Esophagus squamous epithelium (tissue), 5 donors: ENCODE measurements at places on chromosomes 4 and X. TPM values are rescaled to one million over a fixed set of nuclear protein-coding genes. Genes with fewer than 3 reads are reported as not detected.

The SLC6A14 gene
- 1.4 TPM for total RNA-seq

The AKAP14 gene
- not detected for total RNA-seq

The ZMAT1 gene
- total RNA-seq, result 4.6 TPM

The TEX11 gene
- total RNA-seq, result not detected

The SUPT20HL2 gene
- total RNA-seq, result not detected

The MAGEA8 gene
- not detected for total RNA-seq

The CT45A1 gene
- not detected for total RNA-seq

The RTL5 gene
- total RNA-seq, result 3.6 TPM

The SULT1B1 gene
- total RNA-seq, result 0.57 TPM

The PAGE1 gene
- not detected for total RNA-seq

The SHISA3 gene
- total RNA-seq, result not detected

DNA sequence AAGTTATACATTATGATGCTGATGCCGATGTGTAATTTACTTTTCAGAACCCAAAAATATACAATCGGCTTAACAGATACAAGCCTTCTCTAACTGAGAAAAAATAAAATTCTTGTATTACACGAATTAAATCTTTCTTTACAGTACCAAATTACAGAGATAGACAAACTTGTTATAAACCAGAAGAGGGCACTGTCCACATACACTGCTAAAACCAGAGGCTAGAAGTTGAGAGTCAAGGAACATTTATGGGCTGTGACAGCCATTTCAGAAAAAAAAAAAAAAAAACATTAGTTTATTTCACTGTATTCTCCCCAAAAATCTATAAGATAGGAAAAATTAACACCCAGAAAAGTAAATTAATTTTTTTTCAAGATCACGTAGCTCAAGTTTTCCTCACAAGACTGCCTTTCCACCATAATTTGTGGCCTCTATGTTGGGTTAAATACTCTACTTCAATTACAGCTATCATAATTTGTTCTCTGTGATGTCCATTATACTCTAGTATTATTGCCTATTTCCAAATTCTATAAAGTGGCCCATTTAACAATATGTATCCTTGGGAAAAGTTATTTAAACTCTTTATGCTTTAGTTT lies 12.0 kb downstream of the EREG start:
- no peak for DNase-seq

GRCh38 chr4:97491856-97492255 lies 651.4 kb downstream of the STPG2 start:
- no peak for DNase-seq

GRCh38 chr4:17448689-17449088 lies 63.2 kb downstream of the QDPR start:
- DNase-seq, result no peak

DNA sequence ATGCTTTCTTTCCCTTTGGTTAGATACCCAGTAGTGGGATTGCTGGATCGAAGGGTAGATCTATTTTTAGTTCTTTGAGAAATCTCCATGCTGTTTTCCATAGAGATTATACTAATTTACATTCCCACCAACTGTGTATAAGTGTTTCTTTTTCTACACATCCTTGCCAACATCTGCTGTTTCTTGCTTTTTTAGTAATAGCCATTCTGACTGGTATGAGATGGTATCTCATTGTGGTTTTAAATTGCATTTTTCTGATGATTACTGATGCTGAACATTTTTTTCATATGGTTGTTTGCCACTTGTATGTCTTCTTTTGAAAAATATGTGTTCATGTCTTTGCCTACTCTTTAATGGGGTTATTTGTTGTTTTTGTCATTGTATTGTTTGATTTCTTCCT lies 6.6 kb upstream of the AGA start:
- DNase-seq, result no peak

DNA sequence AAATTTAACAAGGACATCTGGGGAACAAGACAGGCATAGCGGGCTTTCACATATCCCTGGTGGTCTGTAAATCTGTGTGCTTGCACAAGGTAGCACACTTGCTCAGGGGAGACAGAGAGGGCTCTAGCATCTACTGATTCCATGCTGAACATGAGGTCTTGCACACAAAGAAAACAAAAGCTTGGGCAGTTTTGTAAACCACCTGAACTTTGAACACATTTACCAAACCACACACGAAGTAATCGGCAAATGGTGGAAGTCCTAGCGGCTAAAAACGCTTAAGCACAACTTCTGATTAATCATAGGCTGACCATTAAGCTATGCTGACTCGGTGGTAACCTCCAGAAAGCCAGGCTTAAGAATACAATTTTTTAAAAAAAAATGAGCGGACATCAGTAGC lies 52.8 kb downstream of the AKAP4 start:
- no peak for DNase-seq

DNA sequence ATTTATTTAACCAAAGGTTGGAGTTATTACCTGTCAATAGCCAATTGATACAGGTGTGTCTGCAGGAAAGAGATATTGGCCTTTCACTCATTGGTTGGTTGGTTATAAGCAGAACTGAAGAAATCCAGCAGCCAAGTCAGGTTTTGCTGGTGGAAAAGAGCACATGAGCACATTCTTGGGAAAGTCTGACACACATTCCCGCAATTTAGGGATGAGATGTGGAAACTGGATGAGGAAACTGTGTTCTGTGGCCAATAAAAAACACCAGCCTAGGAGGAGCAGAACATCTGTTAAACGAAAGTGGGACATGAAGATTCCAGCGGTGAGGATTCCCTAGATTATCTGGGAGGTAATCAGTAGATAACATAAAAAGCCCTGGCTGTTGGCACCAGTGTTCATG lies 567.4 kb upstream of the CPEB2 start:
- DNase-seq, result no peak

- DNase-seq, result no peak
Measured at GRCh38 chrX:140274811-140275525, 229.9 kb downstream of the SOX3 start.

- no peak for DNase-seq
Measured at GRCh38 chr4:68673143-68673542, 2.7 kb upstream of the UGT2B15 start.

- DNase-seq, result no peak
Measured at GRCh38 chrX:80354966-80355465, 65.2 kb upstream of the TENT5D start.

DNA sequence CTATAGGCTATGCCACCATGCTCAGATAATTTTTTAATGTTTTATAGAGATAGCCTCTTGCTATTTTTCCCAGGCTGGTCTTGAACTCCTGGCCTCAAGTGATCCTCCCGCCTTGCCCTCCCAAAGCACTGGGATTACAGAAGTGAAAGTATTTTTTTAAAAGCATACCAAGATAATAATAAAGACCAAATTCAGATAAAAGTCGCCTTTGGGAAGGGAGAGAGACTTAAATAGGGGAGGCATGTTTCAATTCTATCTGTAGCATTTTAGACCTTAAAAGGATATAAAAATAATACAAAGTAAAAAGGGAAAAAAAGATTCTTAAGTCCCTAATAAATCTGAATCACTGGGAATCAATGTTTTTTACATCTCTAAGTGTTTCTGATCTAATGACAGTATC lies 108.9 kb downstream of the AFAP1 start:
- no peak for DNase-seq

DNA sequence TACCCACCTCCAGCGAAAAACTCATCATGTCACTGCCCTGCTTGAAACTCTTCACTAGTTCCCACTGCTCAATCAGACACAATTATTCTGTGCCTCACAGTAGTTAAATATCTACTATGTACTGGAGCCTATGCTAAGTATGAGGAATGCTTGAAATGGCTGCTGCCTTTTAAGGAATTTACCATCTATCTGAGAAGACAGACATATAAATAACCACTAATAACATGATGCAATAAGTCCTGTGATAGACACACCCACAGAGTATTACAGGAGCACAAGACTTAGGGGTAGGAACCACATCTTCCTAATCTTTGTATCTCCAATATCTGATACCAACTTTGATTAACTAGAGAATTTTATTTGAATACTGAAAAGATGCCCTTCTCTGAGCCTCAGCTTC lies 21.1 kb downstream of the SLC25A53 start:
- no peak for DNase-seq

GRCh38 chr4:137203601-137204000 lies 328.7 kb downstream of the PCDH18 start:
- no peak for DNase-seq

GRCh38 chr4:87044511-87045233 lies 109.9 kb downstream of the AFF1 start:
- no peak for DNase-seq

- no peak for DNase-seq
Measured at GRCh38 chr4:61427818-61428495, 227.8 kb downstream of the ADGRL3 start.

DNA sequence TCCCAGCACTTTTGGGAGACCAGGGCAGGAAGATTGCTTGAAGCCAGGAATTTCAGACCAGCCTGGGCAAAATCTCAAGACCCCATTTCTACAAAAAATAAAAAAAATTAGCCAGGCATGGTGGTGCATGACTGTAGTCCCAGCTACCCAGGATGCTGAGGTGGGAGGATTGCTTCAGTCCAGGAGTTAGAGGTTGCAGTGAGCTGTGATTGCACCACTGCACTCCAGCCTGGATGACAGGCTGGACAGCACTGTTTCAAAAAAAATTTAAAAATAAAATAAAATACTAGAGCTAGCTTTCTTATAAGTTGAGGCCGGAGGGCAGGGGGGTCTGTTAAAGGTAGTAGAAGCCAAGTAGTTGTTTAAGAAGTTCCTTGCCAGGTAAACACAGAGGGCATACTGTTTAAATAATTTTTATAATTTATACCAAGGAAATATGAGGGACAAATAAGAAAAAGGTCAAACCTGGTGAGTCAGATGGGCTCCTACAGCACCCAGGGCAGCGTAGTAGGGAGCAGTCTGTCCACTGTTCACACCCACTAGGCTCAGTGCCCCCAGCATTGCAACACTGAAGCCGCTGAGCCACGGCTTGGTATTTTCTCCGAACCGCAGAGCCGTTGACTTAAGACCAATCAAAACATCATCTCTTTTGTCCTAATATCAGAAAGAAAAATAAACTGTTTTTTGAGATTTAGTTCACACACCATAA lies 17.3 kb downstream of the COQ2 start:
- DNase-seq, result no peak

DNA sequence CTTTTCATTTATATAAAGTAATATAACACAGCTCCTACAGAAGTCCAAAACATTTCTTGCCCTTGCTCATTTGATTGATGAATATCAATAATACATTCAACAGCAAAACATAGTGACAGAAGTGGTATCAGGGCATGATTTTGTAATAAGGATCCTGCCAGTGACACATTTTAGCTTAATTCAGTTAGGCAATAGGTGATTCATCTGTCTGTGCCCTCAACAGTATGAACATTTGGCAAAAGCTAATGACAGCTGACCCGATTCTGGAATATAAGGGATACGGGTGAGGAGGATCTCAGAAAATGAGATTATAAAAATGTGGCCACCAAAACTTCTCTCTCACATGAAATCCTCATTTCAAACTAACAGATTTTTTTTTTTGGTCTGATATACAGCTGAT lies 294.0 kb downstream of the CAMK2D start:
- DNase-seq, result no peak

GRCh38 chrX:4881277-4881676 lies 1167.8 kb upstream of the PRKX start:
- no peak for DNase-seq

DNA sequence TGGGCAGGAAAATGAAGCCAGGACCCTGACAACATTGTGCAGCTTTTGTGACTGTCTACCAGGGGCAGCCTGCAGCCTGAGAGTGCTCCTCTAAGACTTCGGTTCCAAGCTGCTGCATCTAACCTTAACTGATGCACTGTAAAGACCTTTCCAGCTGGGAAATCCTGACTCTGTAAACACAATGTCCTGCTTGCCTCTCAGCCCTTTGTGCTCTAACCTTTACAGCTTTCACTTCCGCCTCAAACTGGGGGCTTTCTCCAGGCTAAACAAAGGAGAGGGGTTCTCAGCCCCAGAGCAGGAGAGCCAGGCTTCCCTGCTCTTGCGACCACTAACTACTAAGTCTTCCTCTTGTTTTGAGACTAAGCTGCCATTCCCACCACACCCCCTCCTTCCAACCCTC lies 19.3 kb upstream of the RASL11B start:
- DNase-seq, result no peak

GRCh38 chr4:95421869-95422268 lies 126.9 kb downstream of the UNC5C start:
- no peak for DNase-seq

DNA sequence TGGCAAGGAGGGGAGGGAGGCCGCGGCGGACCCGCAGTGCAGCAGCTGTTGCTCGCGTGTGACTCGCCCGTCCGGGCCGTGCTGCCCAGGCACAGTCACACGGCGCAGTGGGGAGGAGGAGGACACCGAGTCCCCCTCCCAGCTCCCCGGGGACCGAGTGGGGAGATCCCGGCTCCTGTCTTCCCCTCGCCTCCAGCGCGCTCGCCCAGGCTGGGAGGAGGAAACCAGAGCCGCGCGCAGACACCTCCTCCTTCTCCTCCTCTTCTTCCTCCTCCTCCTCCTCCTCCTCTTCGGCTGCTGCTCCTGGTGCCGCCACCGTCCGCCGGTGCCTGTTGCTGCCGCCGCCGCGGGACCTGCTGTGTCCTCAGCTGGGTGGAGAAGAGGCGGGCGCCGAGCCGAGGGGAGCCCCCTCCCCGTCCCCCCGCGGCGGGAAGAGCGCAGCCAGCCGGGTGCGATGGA lies at the start of gene TBC1D1:
Gene TBC1D1 (plus strand): TSS at position 284 of the 459 bp plus-strand sequence. CDS start 11,012 bp downstream, outside the sequence.
- DNase-seq, result no peak

DNA sequence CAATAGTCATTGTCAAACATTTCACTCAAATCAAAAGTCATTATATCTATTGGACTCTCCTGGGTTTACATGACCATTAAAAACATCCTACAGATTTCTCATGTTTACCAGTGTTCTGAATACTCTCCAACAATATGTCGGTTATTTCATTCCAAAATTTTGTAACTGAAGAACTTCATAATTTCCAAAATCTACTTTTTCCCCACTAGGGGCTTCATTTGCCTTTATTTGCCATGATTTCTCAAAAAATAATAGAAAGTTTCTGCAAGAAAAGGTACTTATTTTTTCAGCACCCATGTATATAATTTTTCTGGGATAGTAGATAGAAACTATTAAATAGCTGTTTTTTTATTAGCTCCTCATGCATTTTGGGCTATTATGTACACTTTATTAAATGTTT lies 49.0 kb downstream of the PRDM5 start:
- DNase-seq, result no peak

DNA sequence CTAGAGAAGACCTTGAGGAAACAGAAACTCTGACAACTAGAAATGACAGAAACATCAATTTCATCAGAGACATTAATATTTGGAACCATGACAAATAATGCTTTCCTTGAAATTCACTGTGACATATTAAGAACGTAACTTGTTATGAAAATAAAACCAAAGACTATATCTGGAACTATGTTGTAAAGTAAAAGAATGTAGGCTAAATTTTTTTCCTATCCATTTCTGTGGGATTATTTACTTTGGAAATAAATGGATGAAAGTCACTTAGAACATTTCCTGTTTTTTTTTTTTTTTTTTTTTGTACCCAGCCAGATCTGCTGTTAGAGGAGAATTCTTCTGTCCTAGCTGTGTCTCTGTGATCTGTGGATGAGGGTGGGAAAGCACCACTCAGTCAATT lies 255.9 kb downstream of the SPRY1 start:
- no peak for DNase-seq

GRCh38 chrX:21933077-21933476 lies 7.4 kb upstream of the SMS start:
- DNase-seq, result no peak
